ENCODE measurements at places on chromosomes 1 and 21. TPM values are rescaled to one million over a fixed set of nuclear protein-coding genes. Genes with fewer than 3 reads are reported as not detected.

- no peak for DNase-seq
Measured at GRCh38 chr1:85577419-85578320, 2.9 kb upstream of the CCN1 start.

GRCh38 chr1:199123615-199124014 is 484.8 kb downstream of the PTPRC start:
- no peak for DNase-seq

- DNase-seq, result no peak
Measured at GRCh38 chr1:18256282-18257235, 149.0 kb downstream of the IGSF21 start.

DNA sequence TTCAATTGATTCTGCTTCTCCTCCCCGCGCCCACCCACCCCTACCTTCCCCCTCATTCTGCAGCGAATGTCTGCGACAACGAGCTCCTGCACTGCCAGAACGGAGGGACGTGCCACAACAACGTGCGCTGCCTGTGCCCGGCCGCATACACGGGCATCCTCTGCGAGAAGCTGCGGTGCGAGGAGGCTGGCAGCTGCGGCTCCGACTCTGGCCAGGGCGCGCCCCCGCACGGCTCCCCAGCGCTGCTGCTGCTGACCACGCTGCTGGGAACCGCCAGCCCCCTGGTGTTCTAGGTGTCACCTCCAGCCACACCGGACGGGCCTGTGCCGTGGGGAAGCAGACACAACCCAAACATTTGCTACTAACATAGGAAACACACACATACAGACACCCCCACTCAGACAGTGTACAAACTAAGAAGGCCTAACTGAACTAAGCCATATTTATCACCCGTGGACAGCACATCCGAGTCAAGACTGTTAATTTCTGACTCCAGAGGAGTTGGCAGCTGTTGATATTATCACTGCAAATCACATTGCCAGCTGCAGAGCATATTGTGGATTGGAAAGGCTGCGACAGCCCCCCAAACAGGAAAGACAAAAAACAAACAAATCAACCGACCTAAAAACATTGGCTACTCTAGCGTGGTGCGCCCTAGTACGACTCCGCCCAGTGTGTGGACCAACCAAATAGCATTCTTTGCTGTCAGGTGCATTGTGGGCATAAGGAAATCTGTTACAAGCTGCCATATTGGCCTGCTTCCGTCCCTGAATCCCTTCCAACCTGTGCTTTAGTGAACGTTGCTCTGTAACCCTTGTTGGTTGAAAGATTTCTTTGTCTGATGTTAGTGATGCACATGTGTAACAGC is 339.9 kb downstream of the NTNG1 start:
- DNase-seq, result peak; percentile 38

GRCh38 chr1:235516862-235517446 is 12.7 kb upstream of the B3GALNT2 start:
- no peak for DNase-seq

DNA sequence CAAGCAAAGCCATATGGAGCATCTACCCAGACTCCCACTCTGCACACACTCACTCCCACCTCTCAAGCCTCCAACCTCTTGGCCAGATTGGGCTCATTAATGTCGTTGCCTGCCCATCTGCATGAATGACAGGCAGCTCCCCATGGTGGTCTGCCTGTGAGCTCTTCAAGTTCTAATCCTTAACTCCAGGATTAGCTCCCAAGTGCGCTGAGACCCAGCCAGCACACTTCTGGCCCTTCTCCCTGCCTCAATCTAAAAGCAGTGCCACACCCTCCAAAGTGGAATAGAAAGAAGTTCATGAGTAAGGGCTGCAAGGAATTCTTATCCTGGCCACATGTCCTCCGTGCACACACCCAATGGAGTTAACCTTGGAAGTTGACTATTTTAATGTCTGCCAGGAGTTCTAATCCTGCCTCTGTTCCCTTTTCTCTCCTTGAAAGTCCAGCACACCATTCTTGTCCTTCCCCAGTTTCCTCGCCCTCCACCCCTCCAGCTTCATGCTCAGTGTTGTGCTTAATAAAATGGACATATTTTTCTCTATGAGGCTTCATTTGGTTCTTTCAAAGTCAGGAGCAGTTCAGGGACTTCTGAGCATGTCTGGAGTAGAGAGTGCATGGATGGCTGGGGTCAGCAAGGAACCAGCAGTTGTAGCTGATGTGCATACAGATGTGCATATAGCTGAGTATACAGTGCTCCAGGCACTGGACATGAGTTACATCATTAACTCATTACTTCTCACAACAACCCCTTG is 30.1 kb downstream of the CAMK1G start:
- no peak for DNase-seq

GRCh38 chr1:154474802-154475201 is 27.2 kb upstream of the TDRD10 start:
- DNase-seq, result peak; percentile 62

GRCh38 chr21:14600569-14601297 is 54.6 kb upstream of the SAMSN1 start:
- DNase-seq, result no peak

DNA sequence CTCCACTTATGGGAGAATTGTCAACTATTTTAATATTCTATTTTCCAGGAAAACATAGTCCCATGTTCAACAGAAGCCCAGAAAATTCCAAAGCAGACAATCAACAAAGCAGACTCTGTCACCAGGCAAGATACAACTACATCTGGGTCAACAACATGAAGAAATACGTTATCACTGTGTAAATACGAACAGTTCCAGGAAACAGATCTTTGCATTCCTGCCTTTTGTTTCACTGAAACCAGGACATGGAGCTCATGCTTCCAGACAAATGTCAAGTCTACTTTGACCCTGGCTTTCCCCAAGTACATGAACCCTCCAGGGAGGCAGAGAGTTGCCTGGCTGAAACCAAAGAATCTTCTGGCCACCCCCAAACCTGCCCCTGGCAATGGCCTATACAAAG is 106.7 kb downstream of the SETD4 start:
- no peak for DNase-seq

- DNase-seq, result no peak
Measured at GRCh38 chr1:154750681-154751665, 119.1 kb downstream of the KCNN3 start.

GRCh38 chr21:34974162-34974981 is 74.7 kb downstream of the RUNX1 start:
- no peak for DNase-seq

- DNase-seq, result no peak
Measured at GRCh38 chr1:175920381-175920780, 177.0 kb upstream of the TNR start.

DNA sequence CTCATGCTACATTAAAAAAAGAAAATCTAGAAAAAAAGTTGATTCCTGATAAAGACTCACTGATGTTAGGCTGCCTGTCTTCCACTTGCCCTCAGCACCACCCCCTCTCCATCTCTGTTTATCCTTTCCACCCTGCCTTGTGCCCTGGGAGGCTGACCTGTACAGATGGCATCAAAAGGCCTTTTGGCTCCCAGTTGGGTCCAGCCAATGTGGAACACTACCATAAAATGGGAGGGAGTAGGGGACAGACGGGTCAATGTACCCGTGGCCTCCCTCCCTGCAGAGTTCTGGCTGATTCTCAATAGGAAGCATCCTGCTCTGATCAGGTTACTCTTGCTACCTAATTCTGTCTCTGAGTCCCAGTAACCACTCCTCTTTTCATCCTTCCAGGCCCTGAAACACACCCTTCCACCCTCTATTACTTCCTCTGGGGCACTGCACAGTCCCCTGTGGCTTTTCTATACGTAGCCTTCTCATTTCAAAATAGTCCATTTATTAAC is 300.0 kb downstream of the HHIPL2 start:
- DNase-seq, result no peak

DNA sequence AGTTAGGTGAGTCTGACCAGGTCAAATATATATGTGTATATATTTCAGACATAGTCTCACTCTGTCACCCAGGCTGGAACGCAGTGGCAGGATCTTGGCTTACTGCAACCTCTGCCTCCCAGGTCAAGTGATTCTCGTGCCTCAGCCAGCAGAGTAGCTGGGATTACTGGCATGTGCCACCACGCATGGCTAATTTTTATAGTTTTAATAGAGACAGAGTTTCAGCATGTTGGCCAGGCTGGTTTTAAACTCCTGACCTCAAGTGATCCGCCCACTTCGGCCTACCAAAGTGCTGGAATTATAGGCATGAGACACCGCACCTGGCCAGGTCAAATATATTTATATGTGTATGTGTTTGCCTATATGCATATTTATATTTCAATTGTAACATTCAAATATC is 581.5 kb upstream of the B3GALT2 start:
- no peak for DNase-seq

DNA sequence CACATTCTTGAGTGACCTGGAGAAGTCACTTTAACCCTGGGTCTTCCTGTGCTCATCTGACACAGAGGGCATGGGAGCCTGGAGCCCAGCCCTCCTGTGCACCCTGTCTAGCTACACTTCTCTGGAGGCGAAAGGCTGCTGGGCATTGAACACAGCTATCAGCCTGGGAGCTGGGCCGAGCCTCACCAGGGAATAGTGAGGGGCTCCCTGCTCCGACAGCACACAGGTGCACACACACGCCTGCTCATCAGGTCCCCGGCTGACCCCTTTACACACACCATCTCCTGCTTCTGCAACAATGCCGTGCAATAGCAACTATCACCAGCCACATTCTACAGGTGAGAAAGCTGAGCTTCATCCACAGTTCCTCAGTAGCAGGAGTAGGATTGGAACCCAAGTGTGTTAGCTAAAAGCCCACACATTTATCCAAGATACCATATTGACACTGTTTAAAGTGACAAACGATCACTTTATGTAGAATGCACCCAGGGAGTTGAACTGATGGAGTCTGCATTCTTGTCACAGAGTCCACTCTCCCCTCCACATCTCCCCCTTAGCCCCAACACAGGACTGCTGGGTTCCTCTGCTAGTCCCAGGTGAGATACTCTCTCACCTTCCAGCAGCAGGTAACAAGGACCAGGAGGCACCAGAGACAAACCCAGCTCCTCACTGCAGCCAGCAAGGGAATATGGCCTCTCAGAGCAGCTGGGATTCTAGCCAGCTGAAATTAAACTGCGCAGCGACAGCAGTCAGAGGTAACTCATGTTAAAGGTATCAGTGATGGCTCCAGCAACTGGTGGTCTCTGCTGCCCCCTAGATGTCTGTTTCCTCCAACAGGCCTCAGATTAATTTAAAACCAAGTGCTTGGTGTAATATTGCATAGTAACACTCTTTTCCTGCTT is 18.3 kb upstream of the CAPN8 start:
- peak; percentile 35 for DNase-seq

DNA sequence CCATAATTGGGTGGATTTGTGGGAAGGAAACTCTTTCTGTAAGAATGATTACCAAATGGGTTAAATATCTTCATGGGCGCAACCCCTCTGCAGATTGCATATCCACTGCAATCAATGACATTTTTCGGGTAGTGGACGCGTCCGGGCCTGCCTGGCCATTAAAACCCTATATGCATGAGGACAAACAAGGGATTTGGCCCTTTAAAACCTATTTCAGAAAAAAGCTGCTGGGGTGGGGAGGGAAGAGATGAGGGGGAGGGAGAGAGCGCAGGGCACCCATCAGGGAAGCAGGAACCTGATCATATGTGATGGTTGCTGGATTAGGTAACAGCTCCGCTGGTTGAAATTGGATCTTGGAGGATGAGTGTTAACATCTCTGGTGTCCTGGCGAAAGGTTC is 228.8 kb downstream of the PBX1 start:
- DNase-seq, result no peak

DNA sequence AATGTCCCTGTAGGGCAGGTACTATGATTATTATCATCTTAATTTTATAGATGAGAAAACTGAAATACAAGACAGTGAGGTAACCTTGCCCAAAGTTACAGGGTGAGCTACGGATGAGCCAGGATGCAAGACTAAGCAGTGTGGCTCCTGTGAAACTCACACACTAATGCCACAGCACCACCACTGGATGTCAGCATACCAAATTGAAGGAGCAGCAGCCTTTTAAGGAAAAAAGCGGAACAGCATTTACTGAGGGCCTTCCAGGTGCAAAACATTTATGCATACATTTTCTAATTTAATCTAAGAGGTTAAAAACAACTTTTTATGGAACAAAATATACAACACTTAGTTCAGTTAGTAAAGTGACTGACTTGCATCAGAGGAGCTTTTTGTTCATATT is 41.7 kb downstream of the SEC16B start:
- no peak for DNase-seq

GRCh38 chr1:14940285-14940870 is 213.2 kb upstream of the TMEM51 start:
- no peak for DNase-seq

DNA sequence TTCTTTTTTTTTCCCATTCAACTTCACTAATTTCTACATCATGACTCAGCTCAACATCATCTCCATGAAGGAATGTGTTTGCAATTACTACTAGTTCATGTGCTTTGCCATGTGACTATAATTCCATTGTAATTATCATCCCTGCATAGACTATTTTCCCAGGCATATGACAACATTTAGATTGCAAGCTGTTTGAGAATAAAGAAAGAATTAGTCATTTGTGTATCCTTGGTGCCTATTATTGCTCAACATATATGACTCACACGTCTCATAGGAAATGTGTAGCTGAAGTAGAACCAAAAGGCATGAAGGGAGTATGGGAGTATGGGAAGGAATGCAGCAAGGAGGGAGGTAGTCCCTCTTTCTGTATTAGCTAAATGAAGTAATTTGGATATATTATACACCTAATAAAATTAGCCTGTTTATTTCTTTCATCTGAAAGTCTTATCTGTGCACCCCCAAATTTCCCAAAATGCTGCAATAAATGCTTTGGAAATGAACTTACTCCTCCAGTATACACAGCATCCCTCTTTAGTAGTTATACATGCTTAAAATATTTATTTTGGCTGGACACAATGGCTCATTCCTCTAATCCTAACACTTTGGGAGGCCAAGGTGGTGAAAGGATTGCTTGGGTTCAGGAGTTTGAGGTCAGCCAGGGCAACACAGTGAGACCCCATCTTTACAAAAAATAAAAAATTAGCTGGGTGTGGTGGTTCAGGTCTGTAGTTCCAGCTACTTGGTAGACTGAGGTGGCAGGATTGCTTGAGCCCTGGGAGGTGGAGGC is 316.9 kb upstream of the ADGRL4 start:
- no peak for DNase-seq

The AMY2B gene
- total RNA-seq, result 146 TPM

The LEPR gene
- 9.8 TPM for total RNA-seq

The IL12RB2 gene
- total RNA-seq, result 7.3 TPM

The DNAJC28 gene
- total RNA-seq, result 6.5 TPM

The CD1E gene
- not detected for total RNA-seq

The POU3F1 gene
- 9.4 TPM for total RNA-seq

The CR2 gene
- total RNA-seq, result not detected

The BSND gene
- not detected for total RNA-seq

The S100B gene
- 6.1 TPM for total RNA-seq

The GPR52 gene
- 2.9 TPM for total RNA-seq
